ENCODE measurements at places on chromosomes 7 and 10.

DNA sequence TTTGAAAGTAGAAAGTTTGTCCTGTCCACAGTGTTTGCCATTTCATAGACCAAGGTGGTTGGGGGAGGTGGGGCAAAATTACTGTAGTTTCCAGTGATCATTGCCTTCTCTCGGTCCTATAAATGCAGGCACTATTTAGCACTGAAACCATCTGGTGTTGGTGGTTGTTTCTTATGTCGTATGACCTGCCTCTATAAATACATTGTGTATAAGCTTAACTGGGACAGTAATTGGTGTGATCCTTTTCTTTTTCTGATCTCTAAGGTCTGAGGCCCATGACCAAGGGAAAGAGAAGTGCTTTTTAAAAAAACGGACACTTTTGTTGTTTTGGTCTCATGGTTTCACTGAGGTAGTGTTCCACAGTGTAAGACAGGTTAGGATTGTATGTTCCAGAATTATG lies 63.1 kb downstream of the AUTS2 start:
- DNase-seq, result no peak
- H3K4me3 ChIP-seq, result no peak overlapping the region
- H3K27me3 ChIP-seq, result peaks cover 37% of the 10 kb centered on the region

- no peaks in the 10 kb centered on the region for H3K27me3 ChIP-seq
- H3K4me1 ChIP-seq, result peaks cover 15% of the 10 kb centered on the region
- no peak overlapping the region for H3K4me3 ChIP-seq
- peaks cover 3% of the 10 kb centered on the region for H3K36me3 ChIP-seq
- peak overlapping the region; percentile 67 for H3K27ac ChIP-seq
Measured at GRCh38 chr10:124657806-124658205, 86.4 kb downstream of the FAM53B start.

DNA sequence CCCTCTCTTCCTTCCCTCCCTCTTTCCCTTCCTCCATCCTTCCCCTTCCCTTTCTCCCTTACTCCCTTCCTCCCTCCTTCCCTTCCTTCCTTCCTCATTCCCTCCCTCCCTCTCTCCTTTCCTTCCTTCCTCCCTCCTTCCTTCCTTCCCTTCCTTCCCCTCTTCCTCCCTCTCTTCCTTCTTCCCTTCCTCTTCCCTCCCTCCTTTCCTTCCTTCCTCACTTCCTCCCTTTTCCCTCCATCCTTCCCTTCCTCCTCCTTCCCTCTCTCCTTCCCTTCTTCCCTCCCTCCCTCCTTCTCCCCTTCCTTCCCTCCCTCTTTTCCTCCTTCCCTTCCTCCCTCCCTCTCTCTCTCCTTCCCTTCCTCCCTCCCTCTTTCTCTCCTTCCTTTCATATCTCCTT lies 12.7 kb upstream of the SLC18A2 start:
- H3K36me3 ChIP-seq, result peaks cover 18% of the 10 kb centered on the region
- DNase-seq, result no peak
- no peak overlapping the region for H3K4me3 ChIP-seq
- peaks cover 11% of the 10 kb centered on the region for H3K4me1 ChIP-seq

- H3K27ac ChIP-seq, result peak overlapping the region; percentile 84
- no peak overlapping the region for H3K4me3 ChIP-seq
- no peaks in the 10 kb centered on the region for H3K27me3 ChIP-seq
- DNase-seq, result no peak
- H3K36me3 ChIP-seq, result no peaks in the 10 kb centered on the region
Measured at GRCh38 chr10:71998840-71999194, 34.6 kb downstream of the CHST3 start.

DNA sequence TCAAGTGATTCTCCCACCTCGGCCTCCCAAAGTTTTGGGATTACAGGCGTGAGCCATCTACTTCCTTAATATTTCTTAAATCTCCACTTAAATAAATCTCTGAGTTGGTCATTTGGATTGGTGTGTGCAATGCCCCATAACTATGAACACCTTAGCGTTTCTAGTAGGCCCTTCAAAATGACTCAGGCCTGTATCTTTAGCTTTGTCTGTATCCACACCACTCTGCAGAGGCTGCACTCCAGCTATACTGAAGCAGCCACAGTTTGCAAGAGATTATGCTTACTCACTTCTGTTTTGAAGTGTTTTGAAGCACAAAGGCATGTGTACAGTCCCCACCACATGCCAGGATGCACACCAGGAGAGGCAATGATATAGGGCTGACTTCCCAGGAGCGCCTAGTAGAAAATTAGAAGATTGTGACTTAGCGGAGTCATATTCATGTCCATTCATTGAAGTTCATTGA lies 2.4 kb upstream of the ST7 start:
- H3K27me3 ChIP-seq, result peaks cover 4% of the 10 kb centered on the region
- H3K4me3 ChIP-seq, result no peak overlapping the region
- H3K4me1 ChIP-seq, result peaks cover 31% of the 10 kb centered on the region
- no peak overlapping the region for H3K27ac ChIP-seq
- no peak for DNase-seq

GRCh38 chr10:1643161-1643907 lies 94.0 kb downstream of the ADARB2 start:
- no peak overlapping the region for H3K4me3 ChIP-seq
- H3K27ac ChIP-seq, result no peak overlapping the region
- peaks cover 6% of the 10 kb centered on the region for H3K27me3 ChIP-seq
- no peaks in the 10 kb centered on the region for H3K4me1 ChIP-seq
- H3K36me3 ChIP-seq, result no peaks in the 10 kb centered on the region
